ENCODE measurements at places on chromosomes 1 and 21. TPM values are rescaled to one million over a fixed set of nuclear protein-coding genes. Genes with fewer than 3 reads are reported as not detected.

OR10Z1 gene
- not detected for polyA plus RNA-seq

CYYR1 gene
- 1.6 TPM for polyA plus RNA-seq

TCHHL1 gene
- polyA plus RNA-seq = not detected

UBASH3A gene
- polyA plus RNA-seq = not detected

SUSD4 gene
- polyA plus RNA-seq = 0.63 TPM
